NB4 (cell line): ENCODE measurements at places on chromosomes 3 and 15.

DNA sequence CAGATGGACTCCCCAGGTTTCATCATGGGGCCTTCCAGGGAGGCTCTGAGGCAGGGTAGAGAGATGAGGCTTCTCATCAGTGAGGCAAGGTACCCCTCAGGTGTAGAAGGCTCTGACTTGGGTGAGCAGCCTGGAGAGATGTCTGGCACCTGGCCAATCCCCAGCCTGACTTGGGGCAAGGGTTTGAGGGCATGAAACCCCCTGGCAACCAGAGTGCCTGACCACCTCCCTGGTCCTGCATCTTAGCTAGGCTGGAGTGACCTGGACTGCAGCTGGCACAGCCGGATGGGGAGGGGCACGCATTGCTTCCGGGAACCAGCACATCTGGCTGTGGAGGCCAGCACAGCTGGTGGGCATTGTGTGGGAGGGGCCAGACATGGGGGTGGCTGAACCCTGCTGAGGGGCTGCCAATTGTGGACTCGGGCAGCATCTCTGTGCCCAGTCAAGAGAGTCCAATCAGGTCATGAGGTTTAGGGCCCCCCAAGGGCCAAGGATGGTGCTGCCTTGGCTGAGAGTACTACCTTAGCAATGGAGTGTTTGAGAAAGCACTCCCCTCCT lies 1.9 kb downstream of the ZBTB47 start:
- no peak for DNase-seq

GRCh38 chr15:27725731-27726130 lies 373.4 kb downstream of the OCA2 start:
- no peak for DNase-seq

GRCh38 chr3:37890522-37890921 lies 28.8 kb downstream of the CTDSPL start:
- DNase-seq = no peak

- no peak for DNase-seq
Measured at GRCh38 chr3:156424758-156425157, 130.2 kb downstream of the SSR3 start.

DNA sequence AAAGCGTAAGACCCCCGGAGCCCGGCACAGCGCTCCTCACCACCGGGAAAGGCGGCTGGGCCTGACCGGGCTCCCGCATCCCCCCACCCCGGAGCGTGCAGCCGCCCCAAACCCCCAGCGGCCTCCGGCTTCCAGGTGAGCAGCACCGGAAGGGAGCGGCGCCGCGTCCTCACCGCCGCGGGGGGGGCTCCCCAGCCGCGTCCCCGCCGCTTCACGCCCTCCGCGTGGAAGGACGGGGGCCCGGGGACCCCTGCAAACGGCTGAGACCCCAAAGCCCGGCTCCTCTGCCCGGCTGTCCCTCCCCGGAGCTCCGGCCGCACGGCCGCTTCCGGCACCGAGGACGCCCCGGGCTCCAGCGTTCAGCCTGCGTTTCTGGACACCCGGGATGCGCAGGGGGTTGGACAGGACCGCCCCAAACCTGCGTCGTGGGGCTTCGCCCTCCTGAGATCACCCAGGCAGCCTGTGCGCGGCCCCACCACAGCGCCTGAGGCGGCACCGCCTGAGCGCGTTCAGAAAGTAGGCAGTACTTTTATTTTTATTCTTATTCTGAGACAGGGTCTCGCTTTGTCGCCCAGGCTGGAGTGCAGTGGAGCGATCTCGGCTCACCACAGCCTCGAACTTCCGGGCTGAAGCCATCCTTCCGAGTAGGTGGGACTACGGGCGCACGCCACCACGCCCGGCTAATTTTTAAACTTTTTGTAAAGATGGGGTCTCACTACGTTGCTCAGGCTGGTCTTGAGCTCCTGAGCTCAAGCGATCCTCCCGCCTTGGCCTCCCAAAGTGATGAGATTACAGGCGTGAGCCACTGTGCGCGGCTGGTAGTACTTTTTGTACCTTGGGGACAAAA lies 51.6 kb upstream of the BLM start:
- peak; percentile 90 for DNase-seq

- no peak for DNase-seq
Measured at GRCh38 chr3:14517601-14518431, 22.3 kb downstream of the GRIP2 start.

DNA sequence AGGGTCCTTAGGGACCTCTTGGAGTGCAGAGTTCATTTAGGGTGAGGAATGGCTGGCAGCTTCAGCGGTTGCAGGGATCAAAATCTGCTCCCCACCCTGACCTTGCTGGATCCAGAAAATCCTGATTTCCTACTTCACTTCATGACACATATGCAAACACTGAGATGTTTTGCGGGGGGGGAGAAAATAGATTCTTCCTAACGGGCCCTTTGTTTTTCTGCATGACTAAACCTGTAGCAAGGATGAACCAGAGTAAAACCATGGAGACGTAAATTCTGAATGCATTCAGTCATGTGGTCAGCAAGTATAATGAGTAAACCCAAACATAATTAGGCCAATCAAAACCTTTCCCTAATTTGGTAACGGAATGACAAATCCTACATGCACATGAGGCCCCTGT lies 20.0 kb upstream of the RBP1 start:
- no peak for DNase-seq

DNA sequence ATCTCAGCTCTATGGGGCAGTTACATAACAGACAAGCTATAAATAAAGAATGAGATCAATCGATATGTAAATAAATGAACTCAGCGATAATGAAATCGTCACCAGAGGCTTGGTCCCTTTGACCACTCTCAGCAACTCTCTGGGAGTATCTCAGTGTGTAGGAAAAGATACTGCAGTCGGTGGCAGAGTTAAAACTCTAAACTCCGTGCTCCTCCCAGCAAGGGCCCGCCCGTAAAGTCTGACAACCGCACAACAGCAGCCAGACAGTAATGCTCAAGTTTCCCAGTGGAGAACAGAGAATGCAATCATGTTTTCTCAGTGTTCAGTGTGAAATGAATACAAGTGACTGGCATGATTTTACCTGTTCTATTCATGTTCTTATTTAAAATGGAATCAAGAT lies 28.3 kb upstream of the IGF1R start:
- DNase-seq = no peak

GRCh38 chr3:194781617-194782016 lies 95.9 kb downstream of the FAM43A start:
- no peak for DNase-seq

- no peak for DNase-seq
Measured at GRCh38 chr3:143822374-143822773, 25.9 kb downstream of the SLC9A9 start.

- no peak for DNase-seq
Measured at GRCh38 chr3:73249047-73249446, 187.6 kb downstream of the EBLN2 start.

GRCh38 chr3:143090486-143090885 lies 29.1 kb upstream of the CHST2 start:
- DNase-seq = no peak

- no peak for DNase-seq
Measured at GRCh38 chr3:141383555-141384129, 15.3 kb downstream of the ZBTB38 start.

- DNase-seq = no peak
Measured at GRCh38 chr3:85603378-85603777, 644.6 kb downstream of the CADM2 start.

- no peak for DNase-seq
Measured at GRCh38 chr15:47184908-47185801, 532.1 kb upstream of the SEMA6D start.

DNA sequence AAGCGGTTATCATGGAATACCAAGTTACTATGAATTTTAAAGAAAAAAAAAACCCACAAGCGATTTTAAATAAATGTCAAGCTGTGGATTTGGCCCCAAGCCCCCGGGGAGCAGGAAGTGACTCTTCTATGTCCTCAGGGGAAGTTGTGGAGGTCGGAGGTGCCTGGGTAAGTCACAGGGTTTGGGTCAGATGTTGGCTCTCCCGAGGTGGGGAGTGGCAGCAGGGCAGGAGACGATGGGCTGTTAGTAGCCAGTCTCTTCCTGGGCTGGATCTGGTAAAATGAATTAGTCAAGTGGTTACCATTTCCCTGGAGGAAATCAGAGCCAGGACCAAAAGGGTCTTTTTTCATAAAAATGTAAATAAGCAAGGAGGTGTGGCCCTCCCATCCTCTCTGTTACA lies 316.7 kb downstream of the TLE3 start:
- DNase-seq = peak; percentile 28

GRCh38 chr3:112779011-112779410 lies 67.7 kb downstream of the CD200R1L start:
- no peak for DNase-seq

- DNase-seq = no peak
Measured at GRCh38 chr3:58722561-58722960, 56.0 kb upstream of the FAM3D start.

- no peak for DNase-seq
Measured at GRCh38 chr3:123324880-123325765, 123.4 kb downstream of the SEC22A start.
